Fibroblast of the conjunctiva (primary cell): ENCODE measurements at places on chromosomes 1 and 21.
A peak's percentile ranks its signal among the peaks of the same experiment; 100 is the strongest.

DNA sequence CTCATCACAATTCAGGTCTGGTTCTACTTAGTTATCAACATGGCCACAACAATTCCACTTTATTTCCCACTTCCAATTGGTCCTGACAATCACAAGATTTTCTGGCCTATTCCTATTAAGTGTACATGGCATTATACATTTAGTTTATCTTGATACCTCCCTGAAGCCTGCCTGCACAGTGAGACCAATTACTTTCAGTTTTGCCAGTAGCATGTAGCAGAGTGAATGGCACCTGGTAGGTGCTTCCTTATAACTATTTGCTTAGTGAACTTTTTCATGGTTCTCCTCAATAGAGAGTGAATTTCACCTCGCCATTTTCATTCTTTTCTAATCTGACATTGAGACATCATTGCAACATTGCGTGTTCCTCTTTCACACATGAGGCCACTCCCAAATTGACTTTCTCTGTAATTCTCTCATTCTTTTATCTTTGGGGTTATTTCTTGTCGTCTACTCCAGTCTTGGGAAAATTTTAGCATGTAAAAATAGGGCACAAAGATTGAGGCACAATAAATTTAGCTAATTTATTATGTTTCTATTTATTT is 124.3 kb downstream of the DISC1 start:
- no peak for DNase-seq

GRCh38 chr21:25578056-25578961 is 29.0 kb downstream of the MRPL39 start:
- DNase-seq, result no peak

DNA sequence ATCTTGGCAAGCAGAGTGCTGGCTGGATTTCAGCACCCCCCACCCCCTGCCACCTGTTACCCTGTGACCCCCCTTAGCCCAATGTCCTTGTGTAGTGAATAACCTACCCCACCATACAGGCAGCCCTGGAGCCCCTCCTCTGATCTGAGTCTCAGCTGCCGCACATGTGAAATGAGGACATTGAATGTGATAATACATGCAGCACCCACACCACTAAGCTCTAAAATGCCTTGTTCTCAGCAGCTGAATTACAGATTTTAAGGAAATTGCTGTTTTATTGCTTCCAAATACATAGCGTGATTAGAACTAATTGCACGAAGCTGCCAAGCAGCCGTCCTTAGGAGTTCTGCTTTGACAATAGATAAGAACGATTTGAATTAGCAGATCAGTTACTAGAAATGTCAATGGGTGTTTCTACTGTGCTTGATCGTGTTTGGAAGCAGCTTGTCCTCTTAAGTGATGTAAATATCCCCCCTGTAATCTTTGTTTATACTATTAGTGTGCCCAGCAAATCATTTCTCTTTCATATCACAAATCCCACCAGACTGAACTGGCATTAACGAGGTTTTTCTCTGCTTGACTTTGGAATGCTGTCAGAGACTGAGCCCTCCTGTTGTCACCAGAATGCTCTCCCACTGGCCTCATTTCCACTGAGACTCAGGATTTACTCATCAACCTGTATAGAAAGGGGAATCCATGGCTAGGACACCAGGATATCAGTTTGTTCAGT is 4.9 kb downstream of the SLAMF8 start:
- DNase-seq, result no peak

DNA sequence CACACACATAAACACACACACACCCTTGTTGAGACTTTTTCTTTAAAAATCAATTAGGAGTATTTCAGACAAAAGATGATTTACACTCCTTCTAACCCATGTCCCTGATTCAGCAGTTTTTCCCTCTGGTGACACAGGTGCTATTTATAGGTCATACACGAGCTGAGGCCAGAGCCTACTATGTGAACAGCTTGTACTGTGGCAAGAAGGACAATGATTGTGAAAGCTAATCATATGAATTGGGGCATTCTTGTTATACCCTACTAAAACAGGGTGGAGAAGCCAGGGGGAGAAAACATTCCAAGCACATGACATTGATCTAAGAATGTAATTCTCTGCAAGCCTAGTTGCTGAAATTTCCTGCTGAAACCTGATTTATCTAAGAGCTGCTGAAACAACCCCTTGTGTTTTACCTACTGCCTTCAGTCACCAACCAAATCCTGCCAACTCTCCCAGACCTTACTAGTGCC is 60.3 kb downstream of the XCL1 start:
- DNase-seq, result peak; percentile 14

GRCh38 chr1:207644166-207644851 is 624 bp upstream of the CR1L start:
- no peak for DNase-seq
